ENCODE measurements at places on chromosomes 13 and 19.
A peak's percentile ranks its signal among the peaks of the same experiment; 100 is the strongest.

GRCh38 chr19:11519138-11519537 lies 9.8 kb downstream of the ECSIT start:
- DNase-seq = no peak

GRCh38 chr13:30692113-30692512 lies 43.2 kb upstream of the ALOX5AP start:
- no peak for DNase-seq

- peak; percentile 76 for DNase-seq
Observed at GRCh38 chr13:79943346-79944023, 397.4 kb downstream of the SPRY2 start.

DNA sequence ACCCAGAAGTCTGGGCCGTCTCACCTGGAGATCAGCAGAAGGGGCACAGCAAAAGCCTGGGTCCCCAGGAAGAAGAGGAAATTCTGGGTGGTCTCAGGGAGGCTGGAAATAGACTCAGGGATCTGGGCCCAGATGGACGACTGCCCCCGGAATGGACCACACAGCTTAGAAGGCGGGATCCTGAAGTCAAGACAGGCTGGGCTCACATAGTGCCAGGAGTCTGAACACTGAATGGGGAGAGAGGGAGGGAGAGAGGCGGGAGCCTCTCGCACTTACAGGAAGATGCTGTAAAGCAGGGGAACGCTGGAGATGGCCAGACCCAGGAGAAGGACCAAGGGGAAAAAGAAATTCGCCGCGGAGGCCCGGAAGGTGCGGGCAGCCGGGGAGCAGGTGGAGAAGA lies 1.3 kb upstream of the LENG1 start:
- DNase-seq = no peak

- no peak for DNase-seq
Observed at GRCh38 chr13:23552171-23552570, 18.0 kb upstream of the TNFRSF19 start.

GRCh38 chr13:50033725-50034124 lies 18.5 kb downstream of the KCNRG start:
- no peak for DNase-seq

GRCh38 chr13:42071672-42072419 lies 23.4 kb downstream of the DGKH start:
- DNase-seq = peak; percentile 19

DNA sequence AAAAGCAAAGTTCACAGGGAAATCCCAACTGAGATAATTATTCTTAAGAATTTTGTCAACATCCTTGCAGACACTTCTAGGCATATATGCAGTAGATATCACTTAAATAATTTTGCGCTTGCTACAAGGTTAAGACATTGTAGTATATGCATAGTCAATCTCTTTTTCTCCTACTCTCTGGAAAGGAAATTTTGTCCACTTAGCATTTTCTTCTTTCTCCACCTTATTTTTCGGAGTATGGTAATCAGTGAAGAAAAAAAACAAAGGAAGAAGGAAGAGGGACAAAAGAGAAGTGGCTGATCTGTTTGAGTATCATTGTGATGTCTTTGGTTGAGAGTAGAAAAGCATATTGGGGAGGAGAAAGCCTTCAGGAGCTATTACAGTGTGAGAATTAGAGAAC lies 104.6 kb downstream of the LACC1 start:
- no peak for DNase-seq

DNA sequence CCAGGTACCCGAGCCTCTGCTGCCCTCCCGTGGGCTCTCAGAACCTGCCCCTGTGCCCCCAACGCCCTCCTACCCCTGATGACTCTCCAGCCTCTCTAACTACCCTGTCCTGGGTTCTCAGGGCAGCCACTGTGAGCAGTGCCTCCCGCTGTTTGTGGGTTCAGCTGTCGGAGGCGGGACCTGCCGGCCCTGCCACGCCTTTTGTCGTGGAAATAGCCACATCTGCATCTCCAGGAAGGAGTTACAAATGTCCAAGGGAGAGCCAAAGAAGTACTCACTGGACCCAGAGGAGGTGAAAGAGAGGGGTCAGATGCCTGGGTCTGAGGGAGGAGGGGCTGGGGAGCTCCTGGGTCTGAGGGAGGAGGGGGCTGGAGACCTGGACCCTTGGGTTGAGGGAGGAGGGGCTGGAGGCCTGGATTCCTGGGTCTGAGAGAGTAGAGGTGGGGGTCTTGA lies 20.0 kb downstream of the CNFN start:
- DNase-seq = peak; percentile 49

- no peak for DNase-seq
Observed at GRCh38 chr19:43504426-43505185, at the start of gene PHLDB3. PHLDB3 (minus strand) TSS chr19:43504746; CDS start chr19:43504118, 628 bp downstream.

- no peak for DNase-seq
Observed at GRCh38 chr19:28332886-28333285, 880.1 kb downstream of the UQCRFS1 start.

DNA sequence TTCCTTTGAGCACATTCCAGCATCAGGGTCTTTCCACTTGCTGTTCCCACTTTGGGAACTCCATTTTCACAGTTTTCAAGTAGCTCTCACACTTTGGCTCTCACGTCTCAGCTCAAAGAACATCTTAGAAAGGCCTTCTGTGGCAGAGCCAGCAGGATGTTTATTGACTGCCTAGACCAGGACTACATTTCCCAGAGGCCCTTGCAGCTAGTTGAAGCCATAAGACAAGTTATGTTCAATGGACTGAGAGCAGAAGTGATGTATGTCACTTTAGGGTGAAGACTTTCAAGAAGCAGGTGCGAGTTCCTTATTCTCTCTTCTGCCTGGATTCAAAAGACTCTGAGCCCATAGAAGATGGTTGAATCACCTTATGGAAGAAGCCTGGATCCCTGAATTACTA lies 4.3 kb upstream of the HAUS5 start:
- peak; percentile 23 for DNase-seq

- DNase-seq = no peak
Observed at GRCh38 chr19:48367855-48368254, 3.7 kb downstream of the SYNGR4 start.

DNA sequence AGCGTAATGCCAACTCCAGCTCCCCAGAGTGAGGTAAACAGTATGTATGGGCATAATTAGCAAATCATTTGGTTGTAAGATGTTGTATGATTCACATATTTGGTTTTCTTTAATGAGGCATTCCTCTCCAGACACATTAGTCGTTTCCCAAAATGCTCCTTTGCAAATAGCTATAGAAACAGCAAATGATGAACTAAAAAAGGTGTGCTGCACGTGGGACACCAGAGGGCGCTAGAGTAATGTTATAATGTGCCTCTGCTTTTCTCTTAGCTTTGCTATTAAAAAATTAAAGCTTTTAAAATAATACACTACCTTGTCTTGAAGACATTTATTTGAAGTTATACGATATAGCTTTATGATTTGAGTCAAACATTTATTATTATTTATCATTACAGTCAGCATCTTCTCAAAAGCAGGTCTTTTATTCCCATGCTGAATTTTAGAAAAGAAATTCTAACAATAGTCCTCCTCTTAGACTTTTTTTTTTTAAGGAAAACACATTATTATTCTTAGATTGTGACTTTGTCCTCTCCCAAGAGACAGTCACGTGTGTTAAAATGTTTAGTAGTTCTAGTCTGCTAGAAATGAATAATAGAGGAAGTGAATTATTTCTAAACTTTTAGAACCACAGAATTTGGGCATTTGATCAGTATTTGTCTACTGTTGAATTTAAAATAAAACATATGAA lies 121.6 kb upstream of the FRY start:
- DNase-seq = peak; percentile 67

DNA sequence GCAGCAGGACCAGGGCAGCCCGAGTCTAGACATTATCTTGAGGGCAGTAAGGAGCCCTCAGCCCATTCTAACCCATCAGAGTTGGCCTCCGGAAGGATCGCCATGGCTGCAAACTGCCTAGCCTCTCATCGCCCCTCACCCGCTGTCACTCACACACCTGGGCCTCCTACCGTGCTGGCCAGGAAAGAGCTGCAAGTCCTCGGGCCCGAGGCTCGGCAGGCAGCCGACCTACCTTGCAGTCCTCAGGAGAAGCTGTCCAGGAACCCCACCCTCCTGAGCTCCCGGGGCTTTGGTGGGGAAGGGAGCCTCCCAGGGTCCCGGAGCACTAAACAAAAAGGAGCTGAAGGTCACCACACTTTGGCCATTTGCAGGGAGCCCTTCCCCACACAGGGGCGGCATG lies 46.8 kb downstream of the CCNE1 start:
- no peak for DNase-seq

DNA sequence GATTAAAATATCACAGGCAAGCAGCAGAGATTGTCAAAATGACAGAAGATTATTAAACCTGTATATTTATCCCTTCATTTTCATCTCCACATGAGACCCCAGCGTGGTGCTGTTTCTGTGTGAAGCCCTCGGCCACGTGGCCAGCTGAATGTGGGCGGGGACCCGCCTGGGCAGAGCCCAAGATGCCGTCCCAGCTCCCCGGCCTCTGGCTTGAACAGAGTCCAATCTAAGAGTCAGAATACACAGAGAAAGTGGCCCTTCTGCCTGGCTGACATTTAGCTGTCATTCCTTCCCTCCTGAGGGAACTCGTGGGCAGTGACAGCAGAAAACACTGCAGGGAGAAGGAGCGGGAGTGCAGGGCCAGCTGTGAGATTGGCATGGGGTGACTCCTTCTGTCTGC lies 34.9 kb upstream of the UQCRFS1 start:
- no peak for DNase-seq

- DNase-seq = peak; percentile 10
Observed at GRCh38 chr13:79908381-79908780, 427.4 kb downstream of the NDFIP2 start.

DNA sequence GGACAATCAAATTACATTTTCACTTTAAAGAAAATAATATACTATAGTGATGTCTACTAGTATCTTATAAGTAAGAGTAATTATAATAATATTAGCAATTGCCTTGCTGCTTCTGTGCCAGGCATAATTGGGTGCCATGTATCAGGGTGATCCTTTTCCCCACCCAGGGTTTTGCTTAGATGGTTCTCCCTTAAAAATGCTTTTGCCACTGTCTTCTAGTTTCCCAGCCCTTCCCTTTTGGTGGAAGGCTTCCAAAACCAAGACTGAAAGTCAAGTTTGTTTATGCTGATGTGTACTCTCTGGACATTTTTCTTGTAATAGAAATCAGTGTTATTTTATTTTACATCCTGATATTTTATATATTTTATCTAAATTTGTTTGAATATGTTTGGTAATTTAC lies 77.8 kb downstream of the ITGBL1 start:
- no peak for DNase-seq

GRCh38 chr19:40510526-40511115 lies 43.8 kb downstream of the SPTBN4 start:
- DNase-seq = no peak

DNA sequence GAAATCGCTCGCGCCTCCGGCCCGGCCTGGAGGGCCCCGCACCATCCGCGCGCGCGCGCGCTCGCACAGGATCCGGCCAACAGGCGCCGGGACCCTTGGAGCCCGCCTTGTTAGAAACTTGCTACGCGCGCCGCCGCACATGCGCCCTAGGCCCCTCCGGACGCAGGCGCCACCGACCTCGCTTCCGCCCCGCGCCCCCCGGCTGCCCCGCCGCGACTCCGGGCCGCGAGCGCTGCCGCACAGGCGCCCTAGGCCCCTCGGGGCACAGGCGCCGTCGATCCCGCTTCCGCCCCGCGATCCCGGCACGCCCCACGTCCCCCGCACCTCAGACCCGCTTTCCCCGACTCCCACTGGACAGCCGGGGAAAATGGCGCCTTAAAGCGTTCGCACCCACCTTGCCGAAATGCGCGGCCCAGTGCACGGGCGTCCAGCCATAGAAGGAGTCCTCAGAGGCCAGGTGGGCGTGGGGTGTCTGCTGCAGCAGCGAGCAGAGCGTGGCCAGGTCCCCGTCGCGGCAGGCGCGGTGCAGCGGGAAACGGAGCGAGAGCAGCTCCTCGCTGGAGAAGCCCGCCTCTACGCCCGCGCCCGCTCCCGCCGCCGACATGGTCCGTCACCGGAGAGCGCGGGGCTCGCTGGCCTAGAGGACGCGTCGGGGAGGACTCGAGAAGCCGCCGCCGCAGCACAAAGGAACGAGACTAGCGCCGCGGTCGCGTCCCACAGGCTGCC lies 375 bp downstream of the ANKRD10 start:
- DNase-seq = peak; percentile 58

- no peak for DNase-seq
Observed at GRCh38 chr13:34452831-34453230, 489.2 kb upstream of the NBEA start.

GRCh38 chr13:112130418-112130817 lies 63.5 kb downstream of the SOX1 start:
- no peak for DNase-seq

- DNase-seq = no peak
Observed at GRCh38 chr19:34454685-34455084, 26.5 kb downstream of the UBA2 start.

GRCh38 chr13:48501705-48502104 lies 31.2 kb downstream of the RCBTB2 start:
- peak; percentile 31 for DNase-seq

GRCh38 chr13:27631156-27631555 lies 9.5 kb downstream of the POLR1D start:
- no peak for DNase-seq

GRCh38 chr13:32947411-32948276 lies 68.6 kb upstream of the KL start:
- DNase-seq = no peak

DNA sequence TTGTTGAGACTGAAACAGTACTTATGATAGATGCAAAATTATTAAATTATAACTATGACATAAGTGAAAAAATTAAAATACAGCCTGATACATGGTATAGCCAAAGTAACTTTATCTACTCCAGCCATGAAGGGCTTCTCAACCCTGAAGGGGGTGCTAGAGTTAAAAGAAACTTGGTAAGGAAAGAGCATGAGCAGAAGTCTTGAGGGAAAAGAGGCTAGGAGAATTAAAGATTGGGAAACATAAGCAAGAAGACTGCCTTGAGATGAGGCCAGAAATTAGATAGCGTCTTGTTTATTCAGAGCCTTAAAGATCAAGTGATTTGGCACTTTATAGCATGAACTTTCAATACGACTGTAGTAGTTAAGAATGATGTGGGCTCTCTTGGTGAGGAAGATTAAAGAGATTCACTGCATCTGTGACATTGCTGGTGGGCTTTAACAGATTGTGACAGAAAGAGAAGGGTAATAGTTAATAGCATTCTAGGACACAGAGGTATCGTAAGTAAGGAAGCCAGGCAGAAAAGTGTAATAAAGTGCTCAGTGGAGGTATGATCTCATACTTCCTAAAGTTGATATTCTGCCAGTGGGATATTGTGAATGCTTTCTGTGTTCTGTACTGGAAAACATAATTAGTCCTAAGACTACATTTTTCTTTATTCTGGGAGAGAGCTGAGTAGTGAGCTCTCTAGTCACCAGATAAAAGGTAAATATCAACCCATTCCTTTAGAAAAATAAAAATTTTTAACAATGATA lies 385.4 kb upstream of the PRR20A start:
- no peak for DNase-seq

- DNase-seq = no peak
Observed at GRCh38 chr13:113297370-113298042, 467 bp downstream of the LAMP1 start.

DNA sequence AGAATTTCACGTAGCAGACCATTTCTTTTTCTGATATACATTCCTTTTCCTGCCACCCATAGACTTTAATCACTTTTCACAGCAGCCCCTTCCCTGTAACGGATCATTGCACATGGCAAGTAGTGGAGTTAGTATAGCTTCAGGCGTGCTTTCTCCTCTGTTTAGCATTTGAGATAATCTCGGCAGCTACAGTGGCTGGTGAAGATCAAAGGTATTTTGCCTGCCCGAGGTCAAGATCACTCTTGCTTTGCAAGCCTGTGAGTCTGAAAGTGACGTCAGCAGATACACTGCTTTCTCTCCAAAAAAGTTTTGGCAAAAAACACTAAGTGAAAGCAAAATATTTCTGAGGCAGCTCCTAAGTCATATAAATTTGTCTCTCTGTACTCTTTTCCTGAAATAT lies 260.0 kb downstream of the NDFIP2 start:
- no peak for DNase-seq

Measured in MV-4-11 (cell line).